ENCODE measurements at places on chromosomes 11 and 22.
A peak's percentile ranks its signal among the peaks of the same experiment; 100 is the strongest.

GRCh38 chr11:44446366-44446762 lies 119.1 kb upstream of the CD82 start:
- DNase-seq, result no peak

DNA sequence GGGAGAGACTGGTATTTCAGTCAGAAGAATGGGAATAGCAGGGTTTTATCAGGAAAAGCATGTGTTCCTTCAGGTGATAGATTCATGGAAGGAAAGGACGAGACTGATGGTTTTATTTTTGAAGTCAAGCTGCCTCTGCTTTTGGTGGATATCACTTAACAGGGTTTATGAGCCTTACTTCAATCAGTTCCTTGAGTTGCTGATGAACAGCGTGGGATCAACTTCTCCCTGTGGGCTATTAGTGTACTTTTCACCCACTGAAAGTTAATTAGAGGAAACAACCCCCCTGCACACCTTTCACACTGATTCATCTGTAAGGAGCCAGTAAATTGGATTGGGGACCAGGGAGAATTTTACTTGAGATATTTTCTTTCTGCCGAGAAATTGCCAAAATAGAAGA lies 479.0 kb downstream of the NELL1 start:
- no peak for DNase-seq

- DNase-seq, result no peak
Measured at GRCh38 chr11:86151174-86152005, 82.5 kb upstream of the PICALM start.

GRCh38 chr11:96026310-96026709 lies 102.4 kb upstream of the MTMR2 start:
- no peak for DNase-seq

GRCh38 chr22:19802001-19802893 lies 41.7 kb downstream of the TBX1 start:
- DNase-seq, result no peak

- DNase-seq, result no peak
Measured at GRCh38 chr22:37906364-37907008, 389 bp downstream of the MICALL1 start.

- DNase-seq, result no peak
Measured at GRCh38 chr11:119783466-119784400, 54.7 kb upstream of the NECTIN1 start.

GRCh38 chr22:25509374-25509791 lies 55.1 kb upstream of the GRK3 start:
- DNase-seq, result no peak

DNA sequence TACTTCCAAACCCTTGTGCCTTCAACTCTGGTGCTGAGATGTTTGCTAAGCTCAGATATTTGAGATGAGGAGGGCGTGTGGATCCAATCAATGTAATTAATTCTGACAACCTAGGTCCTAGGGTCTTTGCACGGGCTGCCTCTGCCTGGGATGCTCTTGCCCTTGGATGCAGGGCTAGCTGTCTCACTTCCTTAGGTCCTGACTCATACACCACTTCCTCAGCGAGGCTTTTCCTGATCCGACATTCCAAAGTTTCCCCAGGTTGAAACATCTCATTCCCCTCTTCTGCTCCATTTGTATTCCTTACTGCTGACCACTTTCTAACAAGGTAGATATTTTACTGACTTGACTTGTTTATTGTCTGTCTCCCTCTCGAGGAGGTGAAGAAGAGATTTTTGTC lies 43.0 kb upstream of the NTM start:
- no peak for DNase-seq

DNA sequence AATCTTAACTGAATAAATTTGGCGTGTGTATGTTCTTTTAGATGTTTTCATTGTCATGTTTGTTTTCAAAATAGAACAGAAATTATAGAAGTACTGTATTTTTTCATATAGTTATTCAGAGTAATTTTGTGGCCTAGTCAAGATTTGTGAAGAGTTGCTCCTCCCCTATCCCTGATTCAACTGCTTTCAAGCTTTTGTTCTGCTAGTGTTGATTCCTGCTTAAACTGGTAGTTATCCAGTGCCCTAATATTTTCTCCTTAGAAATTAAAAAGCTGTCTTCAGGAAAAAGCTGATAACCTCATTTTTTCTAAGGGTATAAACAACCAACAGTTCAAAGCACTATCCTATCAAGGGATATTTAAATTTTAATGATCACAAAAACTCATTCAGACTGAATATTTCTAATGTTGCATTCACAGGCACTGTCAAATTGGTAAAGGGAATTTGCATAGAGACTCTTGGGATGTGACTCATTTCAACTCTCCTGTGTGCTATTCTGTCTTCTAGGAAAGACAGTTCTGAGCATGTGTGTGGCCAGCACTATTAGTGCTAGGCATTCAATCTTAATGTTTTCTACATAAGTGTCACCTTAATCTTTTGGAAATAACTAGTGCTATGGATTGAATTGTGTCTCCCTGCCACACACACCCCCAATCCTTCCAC lies 1776.0 kb downstream of the LRRC4C start:
- no peak for DNase-seq

DNA sequence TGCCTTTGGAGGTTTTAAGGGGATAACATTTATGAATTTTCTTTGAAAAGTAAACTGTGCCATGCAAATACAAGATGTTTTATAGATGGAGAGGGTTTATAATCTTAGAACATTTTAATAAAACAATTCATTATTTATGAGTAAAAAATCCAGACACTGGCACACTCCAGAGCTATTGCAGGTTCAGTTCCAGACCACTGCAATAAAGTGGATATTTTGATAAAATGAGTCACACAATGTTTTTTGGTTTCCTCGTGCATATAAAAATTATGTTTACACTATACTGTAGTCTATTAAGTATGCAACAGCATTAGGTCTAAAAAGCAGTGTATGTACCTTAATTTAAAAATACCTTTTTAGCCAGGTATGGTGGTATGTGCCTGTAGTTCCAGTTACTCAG lies 146.2 kb upstream of the ZBED5 start:
- no peak for DNase-seq

DNA sequence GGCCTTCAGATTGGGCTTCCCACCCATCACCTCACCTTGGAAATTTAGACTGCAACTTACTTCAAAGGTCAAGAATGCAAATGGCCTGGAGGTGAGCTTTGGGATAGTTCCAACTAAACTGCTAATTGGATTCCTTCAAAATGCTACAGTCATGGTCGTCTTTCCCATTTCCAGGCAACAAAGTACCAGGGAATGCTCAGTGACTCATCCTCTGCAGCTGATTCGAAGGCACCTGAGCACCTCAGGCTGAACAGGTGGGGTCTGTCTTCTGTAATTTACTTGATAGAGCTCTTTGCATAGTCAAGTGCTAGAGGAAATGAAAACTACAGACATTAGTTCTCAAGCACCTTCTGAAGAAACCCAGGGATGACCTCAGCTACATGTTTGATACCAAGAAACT lies 20.5 kb upstream of the FSHB start:
- DNase-seq, result no peak

- DNase-seq, result no peak
Measured at GRCh38 chr11:117874253-117874909, 2.1 kb downstream of the FXYD6 start.

- peak; percentile 38 for DNase-seq
Measured at GRCh38 chr11:133052537-133052936, 479.8 kb downstream of the OPCML start.

GRCh38 chr22:49553518-49554295 lies 274.0 kb downstream of the BRD1 start:
- DNase-seq, result no peak

DNA sequence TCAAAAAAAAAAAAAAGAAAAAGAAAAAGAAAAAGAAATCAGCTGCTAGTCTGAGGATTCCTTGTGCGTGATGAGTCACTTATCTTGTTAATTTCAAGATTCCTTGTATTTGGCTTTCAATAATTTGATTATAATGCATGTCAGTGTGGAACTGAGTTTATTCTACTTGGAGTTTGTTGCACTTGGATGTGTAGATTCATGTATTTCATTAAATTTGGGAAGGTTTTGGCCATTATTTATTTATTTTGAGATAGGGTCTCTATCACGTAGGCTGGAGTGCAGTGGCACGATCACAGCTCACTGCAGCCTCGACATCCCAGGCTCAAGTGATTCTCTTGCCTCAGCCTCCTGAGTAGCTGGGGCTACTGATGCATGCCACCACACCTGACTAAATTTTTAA lies 14.8 kb downstream of the WBP2NL start:
- DNase-seq, result no peak

DNA sequence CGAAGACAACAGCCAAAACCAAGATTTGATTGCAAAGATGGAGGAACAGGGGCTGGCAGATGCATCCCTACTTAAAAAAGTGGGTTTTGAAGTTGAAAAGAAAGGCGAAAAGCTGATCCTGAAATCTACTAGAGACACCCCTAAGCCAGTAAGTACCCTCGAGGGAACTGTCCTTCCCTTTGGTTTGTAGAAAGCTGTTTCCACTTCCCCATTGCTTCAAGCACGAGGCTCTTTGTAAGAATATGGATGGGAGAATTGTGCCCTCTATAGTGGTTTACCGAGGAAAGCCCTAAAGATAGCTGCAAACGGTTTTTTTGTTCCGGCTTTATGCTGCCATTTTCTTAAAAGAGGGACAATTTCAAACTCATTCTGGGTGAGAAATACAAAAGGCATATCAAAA lies 133.9 kb downstream of the WNT7B start:
- no peak for DNase-seq

- peak; percentile 69 for DNase-seq
Measured at GRCh38 chr11:72812604-72812966, 1.6 kb upstream of the ATG16L2 start.

GRCh38 chr11:105168457-105168856 lies 28.9 kb upstream of the CARD18 start:
- DNase-seq, result no peak

GRCh38 chr11:113701491-113701890 lies 4.6 kb downstream of the TMPRSS5 start:
- DNase-seq, result no peak

- no peak for DNase-seq
Measured at GRCh38 chr11:29119707-29120618, 896.9 kb downstream of the KCNA4 start.

GRCh38 chr11:114102993-114103896 lies 43.7 kb downstream of the ZBTB16 start:
- no peak for DNase-seq

DNA sequence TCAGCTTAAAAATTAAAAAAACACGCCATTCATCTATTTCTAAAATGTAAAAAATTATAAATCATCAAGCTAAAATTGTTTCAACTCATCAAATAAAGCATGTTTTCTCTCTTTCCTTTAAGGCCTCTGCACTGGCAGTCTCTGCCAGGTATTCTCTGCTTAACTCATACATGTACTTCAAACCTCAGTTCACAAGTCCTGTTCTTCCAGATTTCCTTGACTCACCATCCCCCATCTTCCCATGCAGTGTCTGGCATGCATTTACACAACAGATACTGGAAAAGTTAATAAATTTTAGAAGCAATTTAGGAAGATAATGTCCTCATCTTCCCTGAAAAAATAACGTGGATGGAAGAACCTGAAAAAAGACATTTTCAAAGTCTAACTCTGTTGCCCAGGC lies 32.5 kb downstream of the CSTF3 start:
- no peak for DNase-seq

- DNase-seq, result no peak
Measured at GRCh38 chr22:48748113-48748859, 1079.4 kb downstream of the BRD1 start.

DNA sequence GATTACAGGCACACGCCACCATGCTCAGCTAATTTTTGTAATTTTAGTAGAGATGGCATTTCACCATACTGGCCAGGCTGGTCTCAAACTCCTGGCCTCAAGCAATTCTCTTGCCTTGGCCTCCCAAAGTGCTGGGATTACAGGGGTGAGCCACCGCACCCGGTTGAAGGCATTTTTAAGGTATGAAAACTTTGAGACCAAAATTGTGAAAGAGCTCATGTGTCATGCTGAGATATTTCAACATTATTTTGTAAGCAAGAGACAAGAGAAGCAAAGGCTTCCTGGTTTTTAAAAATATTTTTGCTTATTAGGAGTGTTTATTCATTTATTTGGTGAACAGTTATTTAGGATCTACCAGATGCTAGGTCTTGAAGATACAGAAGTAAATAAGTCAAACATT lies 6.8 kb downstream of the NHERF4 start:
- DNase-seq, result no peak

DNA sequence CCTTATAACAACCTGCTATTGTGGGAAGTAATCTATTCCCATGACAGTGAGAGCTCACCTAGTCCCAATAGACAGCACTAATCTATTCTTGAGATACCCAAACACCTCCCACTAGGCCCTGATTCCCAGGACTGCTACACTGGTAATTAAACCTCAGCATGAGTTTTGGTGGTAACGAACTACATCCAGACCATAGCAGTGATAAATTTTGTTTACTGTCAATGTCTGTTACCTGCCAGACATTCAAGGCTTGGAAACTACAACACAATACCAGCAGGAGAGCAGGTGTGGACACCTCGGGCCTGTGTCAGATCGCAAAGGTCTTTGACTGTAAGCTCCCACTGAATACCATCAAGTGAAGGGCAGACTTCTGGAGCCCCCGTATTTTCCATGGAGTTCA lies 187.1 kb downstream of the ARHGAP42 start:
- DNase-seq, result no peak

- no peak for DNase-seq
Measured at GRCh38 chr22:44743804-44744211, 8.6 kb upstream of the ARHGAP8 start.

GRCh38 chr22:21907638-21908522 lies 40.4 kb upstream of the MAPK1 start:
- DNase-seq, result no peak

DNA sequence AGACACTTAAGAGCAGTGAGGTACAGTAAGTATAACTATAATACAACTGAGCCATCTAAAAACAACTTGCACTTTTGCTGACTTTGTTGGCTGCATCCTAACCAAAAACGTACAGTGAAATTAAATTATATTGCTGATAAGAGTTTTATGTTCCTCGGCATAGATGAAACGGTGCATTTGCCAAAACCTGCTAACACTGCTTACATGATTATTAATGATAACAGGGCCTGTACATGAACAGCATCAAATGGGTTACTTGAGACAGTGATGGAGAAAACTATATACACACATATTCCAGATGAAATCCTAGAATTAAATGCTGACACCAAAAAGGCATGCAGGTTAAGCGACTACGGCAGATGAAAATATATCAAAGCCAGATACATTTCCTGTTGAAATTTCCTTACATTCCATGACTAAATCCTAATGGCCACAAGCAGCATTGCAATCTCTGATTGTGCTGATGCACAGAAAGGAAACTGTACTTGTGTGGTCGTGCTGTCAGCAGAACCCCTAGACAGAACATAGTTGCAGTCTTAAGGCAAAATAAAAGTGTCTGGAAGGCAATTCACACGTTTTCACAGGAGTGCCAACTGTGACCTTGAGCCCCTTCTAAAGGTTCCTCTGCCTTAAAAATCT lies 143.9 kb downstream of the CADM1 start:
- no peak for DNase-seq

DNA sequence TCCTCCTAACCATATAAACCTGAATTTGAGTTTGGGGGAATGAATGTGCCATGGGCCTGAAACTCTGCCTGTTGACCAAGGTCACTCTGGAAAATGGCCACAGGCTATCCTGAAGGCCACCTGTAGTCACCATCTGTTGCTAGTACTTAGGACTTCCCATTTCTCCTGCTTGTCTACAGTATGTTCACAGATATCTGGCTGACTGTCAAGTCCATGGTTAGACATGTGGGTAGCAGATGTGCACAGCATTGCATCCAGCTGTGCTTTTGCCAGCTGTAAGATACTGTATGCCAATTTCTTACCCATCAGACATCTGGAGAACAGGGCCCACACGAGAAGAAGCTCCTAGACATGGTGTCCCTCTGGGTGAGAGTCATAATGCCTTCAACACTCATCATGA lies 475.4 kb downstream of the INSC start:
- DNase-seq, result no peak
